ENCODE measurements at places on chromosomes 13 and 19.
A peak's percentile ranks its signal among the peaks of the same experiment; 100 is the strongest.

GRCh38 chr19:14770136-14770535 is 8.2 kb downstream of the ADGRE2 start:
- no peak for DNase-seq

GRCh38 chr13:76833441-76833954 is 52.7 kb downstream of the KCTD12 start:
- no peak for DNase-seq

- no peak for DNase-seq
Measured at GRCh38 chr13:26257049-26257448, 3.1 kb downstream of the CDK8 start.

DNA sequence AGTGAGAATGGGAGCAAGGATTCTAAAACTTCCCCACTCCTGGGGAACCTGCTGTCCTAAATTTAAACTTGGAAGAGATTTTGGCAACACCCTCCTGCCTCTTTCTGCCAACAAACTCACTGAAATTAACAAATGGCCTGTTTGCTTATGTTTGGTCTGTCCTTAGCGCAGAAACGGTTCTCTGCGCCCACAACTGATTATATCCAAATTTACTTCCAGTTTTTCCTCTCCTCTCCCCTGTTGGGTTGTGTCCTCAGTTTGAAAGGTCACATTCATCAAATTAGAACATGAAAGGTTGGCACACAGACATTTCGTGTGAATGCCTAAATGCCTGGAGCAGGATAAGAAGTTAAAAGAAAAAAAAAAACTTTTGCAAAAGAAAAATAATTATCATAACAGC is 56.4 kb upstream of the MRI1 start:
- no peak for DNase-seq

- DNase-seq: peak; percentile 16
Measured at GRCh38 chr19:47445937-47446402, 25.7 kb downstream of the SLC8A2 start.

DNA sequence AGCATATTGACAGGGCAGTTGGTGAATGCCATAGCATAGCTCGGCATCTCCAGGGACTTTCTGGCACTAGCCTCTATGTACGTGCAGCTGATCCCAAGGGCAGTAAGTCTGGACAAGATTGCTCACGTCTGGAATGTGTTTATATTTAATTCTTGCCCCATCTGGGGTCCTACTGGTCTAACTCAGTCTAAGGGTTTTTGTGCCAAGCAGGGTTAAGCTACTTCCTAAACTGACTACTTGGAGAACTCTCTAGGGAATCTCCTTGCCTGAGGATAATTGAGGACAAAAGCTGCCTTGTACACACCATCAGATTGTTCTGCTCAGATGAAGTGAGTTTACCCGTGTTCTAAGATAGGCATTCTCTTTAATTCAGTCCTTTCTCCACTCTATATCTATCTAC is 358.1 kb downstream of the MYO16 start:
- no peak for DNase-seq

- DNase-seq: no peak
Measured at GRCh38 chr13:67139551-67139950, 90.6 kb downstream of the PCDH9 start.

- no peak for DNase-seq
Measured at GRCh38 chr13:110944121-110944967, 29.5 kb upstream of the ANKRD10 start.

DNA sequence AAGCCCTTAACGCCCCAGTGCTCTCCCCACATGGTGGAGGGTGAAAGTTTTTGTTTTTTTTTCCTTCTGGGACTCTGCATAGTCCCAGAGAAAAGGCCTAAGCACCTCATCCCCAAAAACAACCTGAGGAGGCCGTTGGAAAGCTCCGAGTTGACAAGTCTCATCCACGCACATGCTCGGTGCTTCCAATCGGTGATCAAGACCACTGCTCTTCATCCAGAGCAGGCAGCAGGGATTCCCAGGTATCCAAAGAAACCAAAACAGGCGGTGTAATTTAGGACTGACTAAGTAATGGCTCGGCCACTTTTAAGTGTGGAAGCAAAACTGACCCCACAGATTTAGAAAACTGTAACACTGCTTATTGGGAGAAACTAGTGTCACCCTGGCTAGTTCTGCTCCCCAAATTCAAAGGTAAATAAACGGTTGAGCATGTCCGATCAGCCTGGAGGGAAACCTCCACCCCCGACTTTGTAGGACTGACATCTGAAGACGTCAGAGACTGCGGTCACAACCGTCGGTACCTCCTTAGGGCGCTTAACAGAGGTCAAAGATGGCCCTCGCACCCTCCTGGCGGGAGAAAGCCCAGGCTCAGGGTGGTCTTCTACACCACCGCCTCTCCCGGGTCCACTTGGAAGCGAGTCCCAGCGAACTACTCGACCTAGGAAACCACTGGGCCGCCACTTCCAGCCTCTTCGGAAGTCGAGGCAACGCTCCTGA is 997 bp upstream of the ZNF446 start:
- no peak for DNase-seq

- DNase-seq: no peak
Measured at GRCh38 chr19:3105641-3106508, 11.7 kb downstream of the GNA11 start.

DNA sequence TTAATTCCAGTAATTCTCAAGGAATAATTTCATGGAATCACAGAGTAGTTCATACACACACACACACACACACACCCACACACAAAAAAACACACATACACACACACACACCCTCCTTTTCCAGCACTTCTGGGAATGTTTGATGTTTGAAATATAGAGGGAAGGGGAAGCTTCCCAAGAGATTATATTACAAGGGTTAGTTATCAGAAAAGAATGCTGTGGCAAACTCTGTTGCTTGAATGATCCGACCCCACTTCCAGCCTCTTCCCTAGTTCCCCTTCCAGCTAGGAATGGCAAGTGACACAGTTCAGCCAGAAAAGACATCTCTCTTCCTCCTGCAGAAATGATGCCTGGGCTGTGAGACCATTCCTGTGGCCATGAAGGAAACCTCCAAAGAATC is 49.9 kb downstream of the KCTD12 start:
- no peak for DNase-seq

- no peak for DNase-seq
Measured at GRCh38 chr13:110560601-110561343, 750 bp downstream of the RAB20 start.

- no peak for DNase-seq
Measured at GRCh38 chr13:29587645-29588044, 7.8 kb downstream of the SLC7A1 start.

DNA sequence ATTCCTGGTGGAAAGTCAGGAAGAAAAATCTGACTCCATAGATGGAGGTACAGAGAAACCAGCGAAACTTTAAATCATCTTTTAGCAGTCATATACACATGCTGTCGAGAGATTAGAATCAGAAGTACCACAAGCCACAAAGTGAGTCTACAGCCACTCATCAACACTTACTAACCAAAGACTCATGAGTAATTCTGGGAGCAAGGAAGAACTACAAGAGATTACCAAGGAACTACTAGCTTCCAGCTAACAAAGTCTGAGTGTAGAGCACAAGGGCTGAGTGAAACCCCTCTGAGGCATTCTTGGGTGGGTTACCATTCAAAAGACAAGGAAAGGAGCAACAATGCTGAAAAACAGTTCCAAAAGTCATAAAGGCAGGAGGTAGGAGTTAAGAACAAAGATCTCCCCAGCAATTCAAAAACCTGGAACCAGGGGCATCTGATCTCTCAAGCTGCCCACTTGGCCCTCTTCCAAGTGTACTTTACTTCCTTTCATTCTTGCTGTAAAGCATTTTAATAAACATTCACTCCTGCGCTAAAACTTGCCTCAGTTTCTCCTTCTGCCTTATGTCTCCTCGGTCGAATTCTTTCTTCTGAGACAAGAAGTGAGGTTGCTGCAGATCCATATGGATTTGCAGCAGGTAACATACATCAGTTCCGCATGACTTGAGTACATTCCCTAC is 13.0 kb downstream of the RBM26 start:
- no peak for DNase-seq

- no peak for DNase-seq
Measured at GRCh38 chr13:49386664-49387063, 57.2 kb downstream of the CAB39L start.

DNA sequence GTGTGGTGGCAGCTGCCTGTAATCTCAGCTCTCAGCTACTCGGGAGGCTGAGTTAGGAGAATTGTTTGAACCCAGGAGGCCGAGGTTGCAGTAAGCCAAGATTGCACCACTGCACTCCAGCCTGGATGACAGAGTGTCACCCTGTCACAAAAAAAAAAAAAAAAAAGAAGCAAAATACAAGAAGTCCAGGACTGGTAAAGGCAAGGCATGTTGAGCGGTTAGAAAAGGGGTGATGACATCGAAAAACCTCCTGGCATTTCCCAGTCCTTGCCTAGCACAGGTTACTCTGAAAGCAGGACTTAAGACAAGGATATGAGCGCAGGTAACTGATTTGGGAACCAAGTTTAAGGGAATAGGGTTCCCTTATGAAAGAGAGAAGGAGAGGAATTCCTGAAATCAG is 2.5 kb upstream of the LILRB4 start:
- no peak for DNase-seq

DNA sequence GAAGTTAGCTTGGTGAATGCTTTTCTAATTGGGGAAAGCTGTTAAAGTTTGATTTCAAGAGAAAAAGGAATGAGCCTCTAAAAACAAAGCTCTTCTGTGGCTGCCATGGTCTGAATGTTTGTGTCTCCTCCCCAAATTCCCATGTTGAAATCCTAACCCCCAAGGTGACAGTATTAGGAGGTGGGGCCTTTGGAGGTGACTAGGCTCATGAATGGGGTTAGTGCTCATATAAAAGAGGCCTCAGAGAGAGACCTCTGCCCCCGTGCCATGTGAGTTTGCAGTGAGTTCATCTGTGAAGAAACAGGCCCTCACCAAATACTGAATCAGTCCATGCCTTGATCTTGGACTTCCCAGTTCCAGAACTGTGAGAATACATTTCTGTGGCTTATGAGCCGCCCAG is 56.5 kb downstream of the ARHGEF7 start:
- no peak for DNase-seq

DNA sequence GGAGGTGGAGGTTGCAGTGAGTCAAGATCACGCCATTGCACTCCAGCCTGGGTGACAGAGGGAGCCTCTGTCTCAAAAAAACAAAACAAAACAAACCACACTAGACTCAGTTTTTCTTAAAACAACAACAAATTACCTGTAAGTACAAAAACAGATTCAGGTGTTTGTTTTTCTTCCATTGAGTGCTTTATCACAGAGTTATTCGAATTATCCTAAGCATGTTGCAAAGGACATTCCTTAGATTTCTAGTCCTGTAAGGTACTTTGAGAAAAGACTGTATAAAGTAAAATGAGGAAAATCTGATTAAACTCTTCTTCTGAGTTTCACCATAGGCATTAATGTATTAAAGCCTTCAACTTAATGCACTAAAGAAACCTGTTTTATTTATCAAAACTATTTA is 2.2 kb upstream of the EEF1AKMT1 start:
- no peak for DNase-seq

DNA sequence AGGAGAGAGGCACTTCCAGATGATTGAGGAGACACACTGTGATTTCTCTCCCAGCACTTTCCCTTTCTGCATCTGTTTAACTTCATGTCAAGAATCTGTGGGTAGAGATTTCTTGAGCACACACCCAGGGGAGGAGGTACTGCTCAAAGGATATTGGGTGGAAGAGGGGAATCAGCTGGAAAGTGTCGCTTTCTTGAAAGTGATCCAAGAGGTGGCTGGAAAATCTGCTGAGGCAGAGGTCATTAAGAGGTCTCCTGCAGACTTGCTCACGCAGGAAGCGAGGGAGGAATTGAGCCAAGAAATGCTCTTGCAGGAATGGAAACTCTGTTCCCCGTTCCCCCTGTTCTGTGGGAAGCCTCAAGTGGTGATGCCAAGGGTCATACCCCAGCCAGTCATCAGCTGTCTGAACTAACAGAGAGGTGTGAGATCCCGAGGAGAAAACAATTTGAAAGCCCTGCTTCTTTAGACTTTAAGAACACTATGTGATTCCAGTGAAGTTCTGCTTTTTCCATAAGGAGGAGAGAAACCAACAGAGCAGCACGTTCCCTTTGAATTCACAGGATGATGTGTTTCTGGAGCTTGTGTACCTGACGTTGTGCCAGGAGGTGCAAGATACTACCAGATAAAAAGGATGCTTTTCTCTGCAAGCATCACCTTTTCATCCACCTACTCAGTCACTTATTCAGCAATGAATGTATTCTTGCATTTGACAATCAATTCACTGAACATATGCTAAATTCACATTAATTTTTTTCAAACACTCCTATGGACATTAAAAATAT is 163.4 kb upstream of the GPR12 start:
- no peak for DNase-seq

DNA sequence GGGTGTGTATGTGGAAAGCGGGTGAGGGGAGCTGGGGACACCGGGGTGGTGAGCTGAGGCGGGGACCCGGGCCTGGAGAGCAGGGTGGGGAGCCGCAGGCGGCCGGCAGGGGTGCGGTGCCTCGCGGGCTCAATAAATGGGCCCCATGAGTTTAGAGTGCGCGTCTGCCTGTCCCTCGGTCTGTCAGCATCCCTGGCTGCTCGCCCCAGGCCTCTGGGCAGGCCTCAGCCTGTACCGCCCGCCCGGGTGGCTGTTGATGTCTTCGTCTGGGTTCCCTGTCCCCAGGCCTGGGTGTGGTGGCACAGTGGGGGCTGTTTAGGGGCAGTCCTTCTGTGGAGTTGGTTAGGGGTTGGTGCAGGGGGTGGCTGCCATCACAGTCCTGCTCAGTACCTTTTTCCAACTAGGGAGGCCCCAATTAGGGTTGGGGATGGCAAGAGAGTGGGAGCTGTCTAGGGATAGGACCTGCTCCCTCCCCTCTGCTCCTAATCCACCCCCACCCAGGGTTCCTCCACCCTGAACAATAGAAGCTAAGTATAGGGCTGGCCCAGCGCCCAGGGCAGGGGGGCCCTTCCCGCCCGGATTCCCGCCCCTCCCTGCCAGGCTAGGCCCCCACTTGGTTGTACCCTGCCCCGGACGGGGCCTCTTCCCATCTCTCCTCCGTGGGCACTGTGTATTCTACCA is 12.2 kb downstream of the CIC start:
- no peak for DNase-seq

- DNase-seq: peak; percentile 5
Measured at GRCh38 chr19:6802336-6803035, 30.0 kb downstream of the VAV1 start.

DNA sequence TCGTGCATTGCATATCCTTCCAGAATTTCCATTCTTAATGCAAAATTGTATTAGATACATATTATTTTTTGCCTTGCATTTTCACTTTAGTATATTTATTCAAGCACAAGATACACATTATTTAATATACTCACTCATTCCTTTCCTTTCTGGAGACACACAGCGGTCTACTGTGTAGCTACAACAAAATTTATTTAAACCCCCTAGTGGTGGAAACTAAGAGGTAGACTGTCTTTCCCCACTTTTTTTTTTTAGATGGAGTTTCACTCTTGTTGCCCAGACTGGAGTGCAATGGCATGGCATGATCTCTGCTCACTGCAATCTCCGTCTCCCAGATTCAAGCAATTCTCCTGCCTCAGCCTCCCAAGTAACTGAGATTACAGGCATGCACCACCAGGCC is 2040.3 kb upstream of the PCDH20 start:
- no peak for DNase-seq

DNA sequence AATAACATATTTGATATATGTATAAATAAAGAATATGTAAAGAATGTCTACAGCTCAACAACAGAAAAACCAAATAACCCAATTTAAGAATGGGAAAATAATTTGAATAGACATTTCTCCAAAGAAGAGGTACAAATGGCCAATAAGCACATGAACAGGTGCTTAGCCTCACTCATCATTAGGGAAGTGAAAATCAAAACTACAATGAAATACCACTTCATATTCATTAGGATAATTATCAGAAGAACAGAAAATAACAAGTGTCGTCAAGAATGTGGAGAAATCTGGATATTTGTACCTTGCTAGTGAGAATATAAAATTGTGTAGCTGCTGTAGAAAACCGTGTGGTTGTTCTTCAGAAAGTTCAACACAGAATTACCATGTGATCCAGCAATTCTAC is 8.4 kb upstream of the SUPT20H start:
- no peak for DNase-seq
